Stimulated activated CD8-positive, alpha-beta memory T cell treated with anti-CD3 and anti-CD28 coated beads, Interleukin-2, amount 100 ng/mL, for 1 hour (primary cell): ENCODE measurements at places on chromosomes 2 and 18.

- DNase-seq = no peak
Observed at GRCh38 chr2:234491897-234492296, 5.0 kb downstream of the ARL4C start.

- DNase-seq = no peak
Observed at GRCh38 chr2:234919711-234920110, 32.1 kb upstream of the SH3BP4 start.

DNA sequence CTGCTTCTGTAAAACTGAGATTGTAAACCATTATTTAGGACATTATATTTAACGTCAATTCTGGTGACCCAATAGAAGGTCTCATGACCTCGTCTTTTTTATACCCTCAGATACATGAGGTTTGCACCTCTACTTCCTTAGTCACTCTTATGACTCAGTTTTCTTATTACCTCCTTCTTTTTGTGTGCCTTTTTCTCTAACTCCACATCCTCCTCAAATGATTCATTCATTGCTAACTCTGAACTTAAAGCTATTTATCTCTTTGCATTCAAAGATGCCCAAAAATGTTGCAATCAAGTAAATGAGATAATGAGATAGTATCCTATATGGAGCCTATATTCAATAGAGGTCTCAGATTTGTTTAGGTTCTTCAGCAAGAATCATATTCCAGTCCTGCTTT lies 121.0 kb upstream of the KYNU start:
- DNase-seq = no peak

GRCh38 chr2:198254536-198255090 lies 450.2 kb downstream of the PLCL1 start:
- DNase-seq = no peak

DNA sequence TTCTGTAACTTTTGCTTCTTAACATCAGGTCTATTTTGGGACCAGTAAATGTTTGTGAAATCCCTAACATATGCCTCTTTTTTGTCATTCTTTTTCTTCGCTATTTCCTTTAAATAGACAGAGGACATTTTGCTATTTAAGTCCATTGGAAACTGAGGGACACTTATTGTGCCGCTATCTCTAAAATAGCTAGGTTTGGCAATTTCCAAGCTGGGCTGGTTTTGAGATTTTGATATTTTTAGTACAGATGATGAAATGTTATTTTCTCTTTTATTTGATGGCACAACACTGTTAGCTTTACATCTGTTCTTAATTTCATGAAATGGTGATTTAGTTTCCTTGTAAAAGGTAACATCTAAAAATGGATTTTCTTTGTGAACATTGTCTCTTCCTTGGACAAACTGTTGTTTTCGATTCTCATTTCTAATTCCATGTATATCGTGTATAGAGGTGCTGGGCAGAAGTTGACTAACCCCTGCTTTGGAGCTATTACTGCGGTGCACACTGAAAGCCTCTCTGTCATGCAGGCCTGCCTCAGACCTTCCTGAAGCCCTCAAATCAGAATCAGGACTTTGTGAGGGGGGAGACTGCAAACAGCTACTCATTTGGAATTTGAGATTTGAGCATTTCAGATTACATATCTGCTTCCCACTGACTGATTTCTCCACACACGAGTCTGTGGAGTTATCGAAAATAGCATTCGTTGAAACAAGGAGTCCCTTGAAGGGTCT lies 594 bp downstream of the RAD51AP2 start:
- no peak for DNase-seq

DNA sequence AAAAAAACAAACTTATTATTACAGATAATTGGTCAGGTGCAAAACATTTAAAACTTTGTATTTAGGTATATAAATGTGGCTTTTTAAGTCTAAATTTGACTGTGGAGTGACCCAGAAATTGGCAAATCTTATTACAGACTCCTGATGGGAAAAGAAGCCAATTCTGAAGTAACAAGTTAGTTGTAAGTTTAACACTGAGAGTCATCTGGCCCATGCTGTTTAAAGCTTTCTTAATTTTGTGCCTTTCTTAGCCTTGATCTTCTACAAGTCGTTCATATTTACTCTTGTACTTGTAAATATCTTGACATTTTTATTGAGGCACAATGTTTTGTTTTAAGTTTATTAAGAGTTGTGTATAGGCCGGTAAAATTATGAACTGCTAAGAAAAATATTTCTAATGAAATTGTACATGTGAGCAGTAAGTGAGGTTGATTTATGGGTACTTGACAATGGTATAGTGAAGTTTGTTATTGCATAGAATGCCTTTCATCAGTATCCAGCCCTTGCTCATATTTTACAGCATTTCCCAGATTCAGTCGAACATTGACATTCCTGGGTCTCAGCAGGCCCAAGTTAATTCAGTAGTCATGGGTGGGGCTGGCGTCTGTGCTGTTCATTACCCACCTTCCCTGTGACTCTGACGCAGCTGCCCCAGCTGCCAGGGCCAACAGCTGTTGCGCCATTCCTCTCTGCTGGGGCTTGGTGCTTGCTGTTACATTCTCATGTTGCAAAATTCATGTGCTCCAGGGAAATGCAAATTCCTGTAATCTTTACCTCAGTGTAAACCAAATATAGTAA lies 121.4 kb downstream of the ZNF236 start:
- DNase-seq = no peak

DNA sequence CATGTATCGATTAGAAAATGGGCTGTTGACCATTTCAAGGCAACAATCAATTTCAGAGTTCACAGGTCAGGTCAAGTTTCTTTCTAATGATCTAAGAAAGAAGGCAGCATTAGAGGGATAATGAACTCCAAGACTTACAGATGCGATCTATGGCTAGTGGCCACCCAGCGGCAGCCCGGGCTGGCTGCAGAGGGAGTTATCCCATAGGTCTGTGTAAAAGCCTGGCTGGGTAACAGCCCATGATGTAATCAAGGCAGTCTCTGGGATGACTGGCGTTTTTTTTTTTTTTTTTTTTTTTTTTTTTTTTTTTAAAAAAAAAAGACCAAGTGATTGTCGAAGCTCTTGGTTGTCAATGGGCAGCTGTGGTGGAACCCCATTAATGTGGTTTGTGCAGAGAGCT lies 171.1 kb upstream of the SKOR2 start:
- DNase-seq = no peak

DNA sequence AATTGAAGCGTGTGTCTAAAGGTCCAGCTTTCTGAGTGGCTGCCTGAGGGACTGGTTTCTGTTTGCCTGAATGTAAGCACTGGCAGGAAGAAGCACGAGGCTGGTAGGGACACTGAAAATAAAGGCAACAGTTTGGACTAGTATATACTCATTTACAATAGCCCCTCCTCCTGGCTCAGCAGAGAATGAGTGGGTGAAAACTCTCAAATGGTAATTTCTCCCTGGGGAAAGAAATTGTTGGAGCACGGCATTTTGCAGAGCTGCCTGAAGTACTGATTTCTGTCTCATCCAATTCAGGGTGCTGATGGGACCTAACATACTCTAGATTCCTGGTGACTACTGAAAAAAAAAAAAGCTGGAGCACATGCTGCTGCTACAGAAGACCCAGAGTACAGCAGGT lies 17.3 kb upstream of the SPP2 start:
- no peak for DNase-seq

DNA sequence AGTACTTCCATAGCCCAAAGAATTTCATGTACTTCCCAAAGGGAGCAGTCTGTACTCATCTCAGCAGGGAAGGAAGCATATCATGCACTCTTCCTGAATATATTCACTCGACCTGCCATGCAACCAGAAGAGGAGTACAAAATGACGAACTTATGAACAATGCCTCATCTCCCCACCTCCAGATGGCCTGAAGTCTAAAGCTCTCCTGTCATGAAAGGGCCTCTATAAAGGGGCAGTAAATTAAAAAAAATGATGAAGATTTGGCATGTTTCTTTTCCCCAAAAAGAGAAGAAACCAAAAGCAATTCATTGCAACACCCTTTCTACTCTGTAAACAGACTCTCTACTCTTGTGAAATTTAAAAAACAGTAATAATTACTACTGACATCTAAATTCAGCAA lies 1601.1 kb downstream of the LRP1B start:
- DNase-seq = no peak

GRCh38 chr2:235595422-235596010 lies 101.7 kb downstream of the AGAP1 start:
- DNase-seq = no peak

- DNase-seq = no peak
Observed at GRCh38 chr18:7764405-7764804, 197.3 kb downstream of the PTPRM start.

DNA sequence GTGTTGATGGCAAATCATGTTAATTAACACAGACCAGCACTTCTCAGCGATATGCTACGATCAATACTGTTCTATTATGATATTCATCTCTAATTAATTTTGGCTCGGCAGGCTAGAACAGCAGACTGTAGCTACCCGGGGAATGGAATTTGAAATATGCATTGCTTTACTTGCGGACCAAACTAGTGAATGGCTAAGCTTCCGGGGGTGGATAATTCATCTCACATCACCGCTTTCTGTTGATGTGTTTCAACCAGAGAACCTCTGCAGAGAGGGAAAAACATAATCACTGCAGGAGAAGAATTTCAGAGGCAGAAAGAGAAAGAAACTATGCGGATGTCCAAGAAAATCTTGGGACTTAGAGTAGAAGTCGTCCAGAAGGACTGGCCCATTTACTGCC lies 490.9 kb downstream of the STK39 start:
- no peak for DNase-seq

GRCh38 chr2:219178377-219179175 lies 501 bp downstream of the RETREG2 start:
- DNase-seq = peak; percentile 20
